ENCODE measurements at places on chromosomes 1 and 21.

GRCh38 chr1:188723332-188724020 lies 1754.2 kb downstream of the BRINP3 start:
- no peak for DNase-seq

GRCh38 chr1:215032911-215033526 lies 49.5 kb upstream of the KCNK2 start:
- no peak for DNase-seq

DNA sequence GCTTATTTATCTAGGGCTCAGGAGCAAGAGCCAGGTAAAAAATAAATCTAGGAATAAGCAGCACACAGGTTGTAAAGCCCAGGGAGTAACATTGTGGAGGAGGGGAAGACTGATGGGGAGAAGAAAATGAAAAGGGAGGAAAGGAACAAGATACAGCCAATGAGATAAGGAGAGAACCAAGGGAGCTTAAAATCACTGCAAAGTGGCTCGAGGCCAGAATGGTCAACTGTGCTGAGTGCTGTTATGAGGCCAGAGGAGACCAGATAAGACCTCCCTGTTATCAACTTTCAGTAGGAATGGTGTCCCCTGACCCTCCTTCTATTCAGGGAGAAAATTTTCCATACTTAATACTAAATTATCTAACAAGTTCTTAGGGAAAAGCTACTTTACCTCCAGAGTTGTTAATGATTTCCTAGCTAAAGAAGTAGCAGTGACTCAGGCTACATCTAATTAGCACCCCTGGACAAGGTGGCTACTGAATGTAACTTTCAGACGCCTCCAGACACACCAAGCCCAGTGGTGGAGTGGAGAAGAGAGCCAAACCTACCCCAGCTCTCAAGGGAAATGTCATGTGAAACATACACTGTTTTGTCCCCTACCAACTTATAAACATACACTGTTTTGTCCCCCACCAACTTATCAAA lies 25.5 kb downstream of the ENAH start:
- DNase-seq, result no peak

DNA sequence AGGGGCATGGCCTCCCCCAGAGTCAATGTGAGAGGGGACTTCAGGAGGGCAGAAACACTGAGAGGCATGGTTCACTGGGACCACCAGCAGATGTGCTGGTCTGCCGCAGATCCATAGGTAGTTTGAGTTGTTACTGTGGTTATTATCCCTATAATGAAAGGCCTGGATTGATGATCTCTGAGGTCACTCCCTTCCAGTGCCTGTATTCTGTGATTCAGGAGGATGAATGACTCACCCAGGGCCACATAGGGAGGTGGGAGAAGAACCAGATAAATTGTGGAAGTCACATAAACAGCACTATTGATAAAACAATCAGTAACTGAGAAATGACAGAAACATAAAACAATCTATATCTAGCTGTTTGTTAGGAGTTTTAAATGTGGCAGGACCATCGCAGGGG lies 22.7 kb upstream of the ACTL8 start:
- DNase-seq, result no peak

GRCh38 chr1:182784556-182785171 lies 4.9 kb upstream of the NPL start:
- DNase-seq, result peak; percentile 75

DNA sequence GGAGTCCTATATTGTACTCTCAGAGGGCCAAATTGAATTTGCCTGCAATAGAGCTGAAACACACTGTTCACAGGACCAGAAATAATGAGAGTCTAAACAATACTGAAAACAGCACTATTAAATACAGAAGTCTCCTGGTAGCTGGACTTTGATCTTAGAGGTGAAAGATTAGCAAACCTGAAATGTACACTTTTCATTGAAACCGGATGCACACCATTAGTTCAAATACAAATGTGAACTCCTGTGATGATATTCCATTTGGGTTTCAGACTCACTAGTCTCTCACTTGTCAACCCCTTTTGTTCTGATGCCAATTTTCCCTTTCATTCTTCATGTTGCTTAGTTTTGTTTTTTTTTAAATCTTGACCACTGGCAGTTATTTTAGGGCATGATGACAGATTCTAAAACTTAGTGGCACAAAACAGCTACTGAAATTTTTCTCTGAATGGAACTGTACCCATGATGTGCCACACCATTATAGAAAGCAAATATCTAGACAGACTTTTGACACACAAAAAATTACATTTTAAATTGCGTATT lies 5.9 kb upstream of the TNFSF4 start:
- no peak for DNase-seq

DNA sequence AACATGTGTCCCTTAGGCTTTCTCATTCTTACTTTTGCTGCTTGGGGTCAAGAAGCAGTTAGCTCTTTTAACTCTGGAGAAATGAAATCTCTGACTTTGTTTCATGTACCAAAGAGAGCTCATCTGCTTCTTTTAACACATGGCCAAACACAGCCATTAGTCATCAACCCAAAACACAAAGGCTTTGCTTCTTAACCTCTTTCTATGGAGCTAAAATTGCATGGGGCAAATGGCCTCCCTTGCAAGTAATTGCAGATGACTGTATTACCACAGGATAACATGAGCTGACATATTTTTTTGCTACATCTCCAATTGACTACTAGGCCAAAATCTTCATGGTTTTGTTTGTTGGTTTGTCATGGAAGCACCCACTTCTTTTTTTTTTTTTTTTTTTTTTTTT lies 300.9 kb downstream of the BRINP3 start:
- DNase-seq, result no peak

- DNase-seq, result no peak
Measured at GRCh38 chr1:41638086-41639024, 153.9 kb upstream of the EDN2 start.

GRCh38 chr1:2972011-2972878 lies 49.0 kb upstream of the ACTRT2 start:
- DNase-seq, result no peak

DNA sequence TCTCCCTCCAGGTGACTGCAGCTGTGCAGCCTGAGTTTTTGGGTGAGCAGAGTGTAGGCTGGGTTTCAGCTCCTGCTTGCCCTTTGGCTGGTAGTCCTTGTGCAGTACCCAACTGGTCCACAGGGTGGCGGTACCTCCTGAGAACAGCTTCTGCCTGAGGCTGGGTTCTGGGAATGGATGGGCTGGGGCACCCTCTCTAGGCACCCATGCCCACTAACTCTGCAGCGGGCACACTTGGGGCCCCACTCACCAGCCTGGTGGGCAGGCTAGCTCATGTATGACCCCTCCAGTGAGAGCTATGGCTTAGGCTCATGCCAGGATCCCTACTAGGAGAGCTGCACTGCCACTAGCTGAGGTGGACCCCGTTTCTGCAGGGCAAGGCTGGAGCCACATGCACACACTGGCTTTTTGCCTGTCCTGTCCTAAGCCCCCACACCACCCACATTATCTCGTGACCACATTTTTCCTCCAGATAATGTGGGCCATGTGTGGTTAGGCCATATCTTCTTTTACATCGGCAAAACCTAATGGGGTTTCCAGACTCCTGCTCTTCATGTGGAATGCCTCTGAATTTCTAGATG lies 15.5 kb upstream of the GSTM4 start:
- no peak for DNase-seq

- no peak for DNase-seq
Measured at GRCh38 chr1:154422521-154422920, 17.4 kb downstream of the IL6R start.

GRCh38 chr1:209643285-209644020 lies 8.8 kb downstream of the LAMB3 start:
- no peak for DNase-seq

GRCh38 chr1:165858967-165859845 lies 31.8 kb downstream of the UCK2 start:
- DNase-seq, result no peak

DNA sequence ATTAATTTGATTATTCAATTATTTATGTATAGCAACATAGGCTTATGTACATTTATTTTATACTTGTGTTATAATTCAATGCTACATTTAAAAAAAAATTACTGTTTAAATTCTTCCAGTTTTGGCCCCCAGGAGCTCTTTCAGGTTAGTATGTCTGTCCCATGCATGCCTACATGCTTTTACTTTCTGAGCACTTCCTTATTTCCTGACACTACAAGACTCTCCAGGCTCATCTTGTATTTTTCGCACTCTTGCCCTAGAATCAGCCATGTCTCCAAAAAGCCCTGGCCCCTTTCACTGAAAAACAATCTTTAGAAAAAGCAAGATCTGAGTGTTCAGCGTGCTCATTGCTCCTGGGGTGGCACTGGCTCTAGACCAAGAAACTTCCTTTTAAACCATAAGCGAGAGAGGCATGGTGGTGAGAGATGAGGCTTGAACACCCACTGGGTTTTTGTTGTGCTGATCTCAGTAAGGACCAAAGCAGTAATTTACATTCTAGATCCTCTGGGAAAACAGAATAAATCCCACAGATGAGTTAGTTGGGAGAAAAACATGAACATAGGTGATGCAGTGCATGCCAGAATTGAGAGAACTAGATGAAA lies 95.0 kb downstream of the SLC30A10 start:
- DNase-seq, result no peak

DNA sequence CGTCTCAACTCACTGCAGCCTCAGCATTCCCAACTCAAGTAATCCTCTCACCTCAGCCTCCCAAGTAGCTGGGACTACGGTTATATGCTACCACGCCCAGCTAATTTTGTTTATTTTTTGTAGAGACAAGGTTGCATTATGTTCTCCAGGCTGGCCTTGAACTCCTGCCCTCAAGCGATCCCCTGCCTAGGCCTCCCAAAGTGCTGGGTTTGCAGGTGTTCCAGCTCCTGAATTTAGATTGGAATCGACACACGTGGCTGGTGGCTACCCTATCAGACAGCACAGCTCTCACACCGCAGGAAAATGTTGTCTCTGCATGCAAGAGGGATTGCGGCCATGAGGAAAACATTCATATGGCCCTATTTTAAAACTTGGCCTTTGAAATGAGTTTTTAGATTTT lies 76.7 kb upstream of the GALNT2 start:
- DNase-seq, result no peak

- DNase-seq, result no peak
Measured at GRCh38 chr1:154748405-154748775, 121.7 kb downstream of the KCNN3 start.

DNA sequence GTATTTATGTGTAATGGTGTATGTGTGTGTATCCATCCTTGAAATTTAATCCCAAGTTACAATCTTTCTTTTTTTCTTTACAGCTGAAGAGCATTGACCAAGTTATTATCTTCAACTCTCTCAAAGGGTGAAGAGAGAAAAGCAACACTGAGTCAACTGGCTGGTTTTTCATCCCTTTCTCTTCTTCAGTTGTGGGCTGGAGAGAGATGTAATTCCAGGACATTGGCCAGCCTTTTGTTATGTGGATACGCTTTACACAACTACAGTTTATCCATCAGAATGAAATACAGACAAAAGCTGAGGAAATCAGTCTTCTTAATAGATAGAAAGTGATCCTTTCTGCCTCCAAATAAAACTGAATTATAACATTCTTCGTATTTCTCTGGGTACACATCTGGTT lies 357.0 kb upstream of the NCAM2 start:
- DNase-seq, result no peak

Measured in NCI-H187 treated with DMSO at 0.1 percent for 48 hours (cell line).